ENCODE measurements at places on chromosomes 6 and 20.

DNA sequence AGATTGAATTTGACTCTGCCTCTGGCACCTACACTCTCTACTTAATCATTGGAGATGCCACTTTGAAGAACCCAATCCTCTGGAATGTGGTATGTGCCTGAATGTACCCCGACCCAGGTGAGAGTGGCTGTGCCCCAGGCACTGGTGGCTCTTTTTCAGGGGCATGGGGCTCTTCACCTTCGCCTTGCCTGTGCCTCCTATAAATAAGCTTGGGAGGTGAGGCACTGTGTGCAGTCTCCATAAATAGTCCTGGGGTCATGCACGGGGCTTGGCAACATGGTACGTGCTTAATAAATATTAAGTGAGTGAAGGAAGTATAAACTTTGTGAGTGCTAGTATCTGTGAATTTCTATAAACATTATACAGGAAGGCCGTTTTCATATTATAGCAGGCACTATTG, 33.0 kb downstream of the GHRH start:
- no peak for DNase-seq

- no peak for DNase-seq
These were observed 422.9 kb upstream of the CHD6 start for GRCh38 chr20:42041000-42041565.

GRCh38 chr6:75931011-75931680, 141.3 kb downstream of the IMPG1 start:
- peak; percentile 8 for DNase-seq

GRCh38 chr6:35558571-35558970, 45.9 kb upstream of the TULP1 start:
- no peak for DNase-seq

DNA sequence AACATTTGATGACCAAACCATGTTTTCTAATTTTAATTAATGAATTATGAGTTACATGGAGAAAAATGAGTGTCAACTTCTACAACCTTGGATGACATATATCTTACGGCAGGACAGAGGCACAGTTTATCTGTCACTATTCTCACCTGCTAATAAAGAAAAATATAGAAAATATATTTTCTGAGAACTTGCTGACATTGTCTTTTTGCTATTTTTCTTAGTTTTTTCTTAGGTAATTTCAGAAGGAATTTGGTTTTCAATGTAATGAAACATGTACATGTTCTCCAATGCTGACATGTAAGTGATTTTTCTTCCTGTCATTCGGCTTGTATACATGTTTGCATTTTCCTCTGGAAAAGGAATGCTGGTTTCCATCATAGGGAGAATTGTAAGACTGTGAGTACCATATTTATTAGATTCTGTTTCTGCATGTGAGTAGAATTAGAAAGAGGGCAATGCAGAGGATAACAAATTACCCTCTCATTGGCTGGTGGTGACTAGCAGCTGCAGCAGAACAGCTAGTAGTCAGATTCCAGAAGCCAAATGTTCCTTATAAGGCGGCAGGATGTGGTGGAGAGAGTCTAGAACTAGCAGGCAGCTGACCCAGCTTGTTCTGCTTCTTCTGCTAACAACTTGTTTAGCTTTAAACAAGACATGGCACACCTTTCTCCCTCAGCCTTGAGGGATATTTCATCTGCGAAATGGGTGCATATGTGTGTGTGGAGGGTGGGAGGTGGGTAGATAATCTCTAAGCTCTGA, 132.8 kb upstream of the SPACA1 start:
- DNase-seq = no peak

DNA sequence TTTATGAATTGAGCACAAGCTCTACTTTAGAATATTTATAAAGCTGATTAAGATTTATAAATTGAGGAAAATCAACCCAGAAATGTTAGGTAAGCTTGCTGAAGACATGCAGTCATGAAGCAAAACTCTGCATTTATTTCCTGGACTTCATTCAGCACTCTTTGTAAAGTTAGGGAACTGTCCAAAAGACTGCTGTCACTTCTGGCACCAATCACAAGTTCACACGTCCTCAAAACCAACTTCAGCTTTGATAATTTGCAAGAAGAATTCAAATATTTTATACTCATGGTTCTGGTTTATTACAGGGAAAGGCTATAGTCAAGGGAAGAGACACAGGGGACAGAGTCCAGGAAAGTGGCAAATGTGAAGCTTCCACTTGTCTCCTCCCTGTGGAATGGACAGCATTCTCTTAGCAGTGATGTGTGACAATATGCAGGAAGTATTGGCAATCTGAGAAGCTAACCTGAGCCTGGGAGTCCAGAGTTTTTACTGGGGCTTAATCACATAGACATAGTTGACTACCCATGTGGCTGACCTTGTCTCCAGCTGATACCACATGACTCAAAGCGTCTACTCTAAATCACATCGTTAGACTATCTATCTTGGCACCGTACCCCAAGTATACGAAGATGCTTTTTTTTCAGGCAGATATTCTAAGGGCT, 85.4 kb downstream of the PPP1R14C start:
- no peak for DNase-seq

DNA sequence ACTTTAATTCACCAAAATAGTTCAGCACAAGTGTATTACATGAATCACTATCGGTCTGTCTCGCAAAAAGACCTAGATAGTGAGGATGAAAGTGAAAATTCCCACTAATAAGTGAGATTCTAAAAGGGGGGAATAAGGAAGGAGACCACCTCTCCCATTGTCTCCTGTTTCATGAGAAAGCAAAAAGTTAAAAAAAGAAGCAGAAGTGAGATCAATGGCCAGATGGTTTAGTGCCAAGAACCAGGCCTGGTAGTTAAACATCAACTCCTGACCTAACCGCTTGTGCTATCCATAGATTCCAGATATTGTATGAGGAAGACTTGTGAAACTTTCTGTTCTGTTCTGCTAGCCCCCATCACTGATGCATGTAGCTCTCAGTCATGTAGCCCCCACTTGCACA, 293.0 kb downstream of the RNGTT start:
- no peak for DNase-seq

DNA sequence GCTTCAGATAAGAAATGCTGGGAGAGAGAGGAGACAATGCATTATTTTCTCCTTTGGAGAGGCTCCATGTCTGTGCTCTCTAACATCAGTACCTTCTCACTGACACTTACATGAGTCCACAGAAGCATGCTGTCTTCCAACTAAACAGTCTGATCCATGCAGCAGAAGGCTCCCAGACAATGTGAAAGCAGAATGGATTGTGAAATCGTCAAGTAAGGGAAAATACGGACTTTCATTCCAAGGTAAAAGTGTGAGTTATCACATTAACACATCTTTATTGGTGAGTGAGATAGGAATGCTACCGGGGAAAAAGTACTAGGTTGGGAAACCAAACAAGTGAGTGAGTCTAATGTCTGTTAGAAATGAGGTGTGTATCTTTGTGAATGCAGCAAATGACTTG, 167.6 kb upstream of the KCNK16 start:
- DNase-seq = no peak

- DNase-seq = no peak
These were observed 216.0 kb downstream of the SAMD5 start for GRCh38 chr6:147724454-147724853.

DNA sequence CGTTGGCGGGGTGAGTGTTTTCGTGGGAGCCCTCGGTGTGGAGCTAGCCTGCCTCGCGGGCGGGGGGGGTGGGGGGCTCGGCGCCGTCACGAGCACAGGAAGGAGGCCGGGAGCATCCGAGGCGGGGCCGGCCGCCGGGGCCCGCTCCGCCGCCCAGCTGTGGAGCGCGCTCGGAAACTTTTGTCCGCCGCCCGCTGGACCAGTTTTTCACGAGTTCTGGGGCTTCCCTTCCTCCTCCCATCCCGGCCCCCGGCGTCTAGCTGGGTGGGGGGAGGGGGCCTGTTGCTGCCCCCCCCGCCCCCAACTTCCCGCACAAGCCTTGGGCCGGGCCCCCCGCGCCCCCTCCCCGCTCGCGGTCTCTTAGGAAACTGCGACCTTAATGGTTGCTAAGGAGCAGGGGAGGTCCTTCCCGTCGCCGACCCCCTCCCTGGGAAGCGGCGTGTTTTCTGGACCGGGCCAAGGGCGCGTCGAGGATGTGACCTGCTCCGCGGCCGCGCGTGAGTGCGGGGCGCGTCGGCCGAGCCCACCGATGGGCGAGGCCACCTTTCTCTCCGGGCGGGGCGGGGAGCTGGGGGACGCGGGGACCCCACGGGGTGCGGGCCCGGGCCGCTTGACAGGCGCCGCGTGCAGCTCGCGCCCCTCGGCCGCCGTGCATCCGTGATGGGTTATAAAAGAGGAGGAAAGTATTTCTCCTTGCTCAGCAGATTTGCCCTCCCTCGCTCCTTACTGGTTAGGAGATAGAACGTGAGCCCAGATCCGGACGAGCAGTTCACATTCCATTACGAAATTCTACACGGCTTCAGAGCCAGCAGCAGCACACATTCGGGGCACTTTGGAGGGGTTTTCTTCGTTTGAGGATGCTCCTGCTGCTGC, 1.4 kb downstream of the RREB1 start:
- DNase-seq = peak; percentile 56

DNA sequence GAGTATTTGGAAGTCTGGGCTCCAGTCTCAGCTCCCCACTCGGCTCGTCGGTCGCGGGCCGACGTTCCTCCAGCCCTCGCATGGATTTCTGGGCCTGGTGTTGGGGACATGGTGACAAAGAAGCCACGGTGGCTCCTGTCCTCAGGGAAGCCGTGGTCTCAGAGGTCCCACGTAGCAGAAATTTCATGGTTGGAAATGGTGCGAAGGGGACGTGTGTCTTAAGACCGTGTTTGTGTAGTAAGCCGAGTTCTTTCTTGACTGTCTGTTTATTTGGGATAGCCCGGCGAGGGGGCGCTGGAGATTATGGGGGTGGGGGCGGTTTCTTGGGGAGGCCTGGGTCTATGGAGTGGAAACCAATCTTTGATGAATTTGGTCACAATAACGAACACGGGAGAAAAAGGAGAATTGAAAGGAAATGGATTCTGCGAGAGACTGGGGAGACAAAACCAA, 23.5 kb upstream of the MAP3K7 start:
- no peak for DNase-seq

GRCh38 chr6:107740496-107741190, 83.5 kb downstream of the SCML4 start:
- DNase-seq = no peak

GRCh38 chr6:37882724-37883413, 63.3 kb downstream of the ZFAND3 start:
- DNase-seq = peak; percentile 69

DNA sequence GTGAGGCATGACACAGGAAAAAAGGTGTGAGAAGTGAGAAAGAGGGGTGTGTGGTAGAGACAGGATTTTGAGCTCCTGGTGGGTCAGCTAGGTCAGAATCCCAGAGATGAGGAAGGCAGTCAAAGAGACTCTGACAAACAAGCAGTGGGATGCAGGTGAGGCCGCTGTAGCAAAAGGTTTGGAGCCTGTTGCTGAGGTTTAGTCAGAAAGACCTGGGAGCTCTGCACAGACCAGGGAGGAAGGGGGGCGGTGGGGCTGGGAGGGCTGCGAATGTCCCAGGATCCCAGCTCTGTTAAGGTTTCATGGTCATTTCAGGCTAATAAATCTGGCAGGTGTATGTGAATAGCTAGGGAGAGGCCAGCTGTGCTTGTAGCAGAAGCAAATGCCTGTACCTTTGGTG, 373.9 kb upstream of the SYNCRIP start:
- DNase-seq = no peak

DNA sequence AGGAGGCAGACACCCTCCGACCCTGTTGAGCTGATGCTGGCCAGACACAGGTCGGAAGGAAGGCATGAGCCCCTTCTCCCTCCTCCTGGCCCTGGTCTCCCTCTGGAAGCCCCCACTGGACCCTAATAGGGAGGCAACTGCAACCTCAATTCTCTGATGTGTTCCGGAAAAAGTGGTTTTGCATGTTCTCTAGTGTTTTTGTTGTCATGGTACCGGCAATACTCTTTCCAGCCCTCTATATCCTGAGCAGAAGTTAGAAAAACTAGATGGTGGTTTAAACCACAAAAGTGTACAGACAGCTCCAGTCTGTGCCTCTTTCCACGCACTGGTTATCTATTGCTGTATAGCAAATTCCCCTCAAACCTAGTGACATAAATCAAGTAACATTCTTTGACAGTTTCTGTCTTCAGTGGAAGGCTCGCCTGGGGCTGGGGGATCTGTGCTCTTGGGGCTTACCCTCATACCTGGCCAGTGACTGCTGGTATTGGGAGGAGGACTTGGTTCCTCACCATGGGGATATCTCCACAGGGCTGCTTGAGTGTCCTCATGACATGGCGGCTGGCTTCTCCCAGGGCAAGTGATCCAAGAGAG, 37.0 kb downstream of the SYTL3 start:
- no peak for DNase-seq

DNA sequence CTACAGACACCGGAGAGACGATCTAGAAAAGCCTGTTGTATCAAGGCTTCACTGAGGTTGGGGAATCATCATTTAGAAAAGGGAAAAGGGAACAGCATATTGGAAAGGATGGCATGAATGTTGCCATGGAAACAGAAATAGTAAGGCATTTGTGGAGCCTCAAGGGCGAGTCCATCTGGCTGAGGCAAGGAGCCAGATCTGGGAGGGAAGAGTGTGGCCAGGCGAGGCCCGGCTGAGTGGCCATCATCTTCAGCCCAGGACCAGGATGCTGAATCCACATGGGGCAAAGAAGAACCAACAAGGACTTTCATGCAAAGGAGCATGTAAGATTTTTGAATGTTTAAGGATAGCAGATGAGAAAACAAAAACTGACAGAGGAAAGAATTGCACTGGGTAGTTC, 85.8 kb downstream of the MAP3K5 start:
- no peak for DNase-seq

GRCh38 chr6:104795363-104795762, 64.4 kb downstream of the HACE1 start:
- DNase-seq = no peak

GRCh38 chr6:167113935-167114910, 8.7 kb upstream of the CCR6 start:
- no peak for DNase-seq

DNA sequence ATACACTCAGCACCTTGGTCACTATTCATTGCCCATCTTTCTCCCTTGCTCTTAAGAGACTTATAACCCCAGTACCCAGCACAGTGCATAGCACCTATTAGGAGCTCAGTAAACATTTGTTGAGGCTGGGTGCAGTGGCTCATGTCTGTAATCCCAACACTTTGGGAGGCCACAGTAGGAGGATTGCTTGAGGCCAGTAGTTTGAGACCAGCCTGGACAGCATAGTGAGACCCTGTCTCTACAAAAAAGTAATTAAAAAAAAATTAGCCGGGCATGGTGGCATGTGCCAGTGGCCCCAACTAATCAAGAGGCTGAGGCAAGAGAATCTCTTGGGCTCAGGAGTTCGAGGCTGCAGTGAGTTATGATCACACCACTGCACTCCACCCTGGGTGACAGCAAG, 8.2 kb upstream of the EIF2S2 start:
- no peak for DNase-seq

DNA sequence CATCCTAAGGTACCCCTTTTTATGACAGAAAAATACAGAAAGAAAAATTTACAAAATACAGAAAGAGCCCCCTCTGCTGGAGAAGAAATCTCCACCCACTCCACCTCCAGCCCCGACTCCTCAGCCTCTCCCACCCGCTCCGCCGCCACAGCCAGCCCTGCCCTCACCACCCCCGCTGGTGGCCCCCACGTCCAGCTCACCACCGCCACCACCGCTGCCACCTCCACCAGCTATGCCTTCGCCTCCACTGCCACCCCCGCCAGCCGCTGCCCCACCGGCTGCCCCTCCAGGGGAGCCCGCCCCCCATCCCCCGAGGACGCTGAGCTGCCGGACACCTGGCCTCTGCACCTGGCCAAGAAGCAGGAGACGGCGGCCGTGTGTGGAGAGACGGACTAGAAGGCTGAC, 17.7 kb downstream of the WFDC2 start:
- no peak for DNase-seq

- no peak for DNase-seq
These were observed 8.9 kb downstream of the TRIM10 start for GRCh38 chr6:30152016-30152673.

All from fibroblast of skin of left quadriceps (primary cell).